ENCODE measurements at places on chromosomes 1 and 21. TPM values are rescaled to one million over a fixed set of nuclear protein-coding genes. Genes with fewer than 3 reads are reported as not detected.
A peak's percentile ranks its signal among the peaks of the same experiment; 100 is the strongest.

GRCh38 chr1:161216945-161217712 lies 2.0 kb downstream of the FCER1G start:
- DNase-seq = no peak

DNA sequence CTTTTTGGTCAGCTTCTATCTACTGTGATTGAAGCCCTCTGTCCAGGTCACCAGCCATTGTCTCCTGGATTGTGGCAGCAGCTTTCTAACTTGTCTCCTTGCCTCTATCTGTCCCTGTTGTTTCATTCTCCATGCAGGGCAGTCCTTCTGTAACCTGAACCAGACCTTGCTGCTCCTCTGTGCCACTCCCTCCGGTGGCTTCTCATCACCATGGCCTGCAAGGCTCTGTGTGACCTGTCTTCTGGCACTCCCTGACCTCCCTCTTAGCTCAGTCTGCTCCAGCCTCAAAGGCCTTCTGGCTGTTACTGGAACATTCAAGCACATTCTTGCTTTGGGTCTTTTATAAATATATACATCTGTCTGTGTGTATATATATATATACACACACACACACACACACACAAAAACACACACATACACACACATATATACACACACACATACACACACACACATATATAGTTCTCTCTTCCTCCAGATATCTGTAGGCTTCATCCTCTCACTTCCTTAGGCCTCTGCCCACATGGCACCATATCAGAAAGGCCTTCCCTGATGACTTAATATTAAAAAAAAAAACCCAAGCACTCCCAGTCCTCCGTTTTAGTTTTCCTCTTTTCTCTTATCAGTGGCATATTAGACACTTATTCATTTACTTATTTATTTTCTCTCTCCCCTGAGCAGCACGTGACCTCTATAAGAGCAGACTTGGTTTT lies 21.2 kb upstream of the JUN start:
- DNase-seq = no peak

- peak; percentile 29 for DNase-seq
Observed at GRCh38 chr1:15413563-15414444, 4.1 kb downstream of the EFHD2 start.

DNA sequence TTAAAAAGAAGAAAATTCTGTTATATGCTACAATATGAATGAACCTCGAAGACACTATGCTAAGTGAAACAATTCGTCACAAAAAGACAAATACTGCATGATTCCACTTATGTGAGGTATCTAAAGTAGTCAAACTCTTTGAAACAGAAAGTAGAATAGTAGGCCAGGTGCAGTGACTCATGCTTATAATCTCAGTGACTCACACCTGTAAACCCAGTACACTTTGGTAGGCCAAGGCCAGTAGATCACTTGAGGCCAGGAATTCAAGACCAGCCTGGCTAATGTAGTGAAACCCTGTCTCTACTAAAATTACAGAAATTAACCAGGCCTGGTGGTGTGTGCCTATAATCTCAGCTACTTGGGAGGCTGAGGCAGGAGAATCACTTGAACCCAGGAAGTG lies 25.7 kb downstream of the EPHA10 start:
- no peak for DNase-seq

GRCh38 chr1:28926629-28927265 lies 12.4 kb downstream of the EPB41 start:
- peak; percentile 27 for DNase-seq

GRCh38 chr21:25709684-25710265 lies 24.9 kb downstream of the ATP5PF start:
- DNase-seq = no peak

- no peak for DNase-seq
Observed at GRCh38 chr1:198858033-198858432, 219.2 kb downstream of the PTPRC start.

DNA sequence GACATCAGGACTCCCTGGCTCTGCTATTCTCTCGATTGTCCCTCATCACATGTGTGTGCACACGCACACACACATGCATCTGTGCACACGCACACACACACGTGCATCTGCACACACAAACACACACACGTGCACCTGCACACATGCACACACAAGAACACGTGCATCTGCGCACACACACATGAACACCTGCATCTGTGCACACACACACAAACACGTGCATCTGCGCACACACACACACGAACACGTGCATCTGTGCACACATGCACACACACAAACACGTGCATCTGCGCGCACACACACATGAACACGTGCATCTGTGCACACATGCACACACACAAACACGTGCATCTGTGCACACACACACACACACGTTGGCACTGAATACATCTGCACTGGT lies 14.7 kb downstream of the S100A7A start:
- no peak for DNase-seq

- no peak for DNase-seq
Observed at GRCh38 chr1:40708750-40709099, 17.2 kb downstream of the NFYC start.

DNA sequence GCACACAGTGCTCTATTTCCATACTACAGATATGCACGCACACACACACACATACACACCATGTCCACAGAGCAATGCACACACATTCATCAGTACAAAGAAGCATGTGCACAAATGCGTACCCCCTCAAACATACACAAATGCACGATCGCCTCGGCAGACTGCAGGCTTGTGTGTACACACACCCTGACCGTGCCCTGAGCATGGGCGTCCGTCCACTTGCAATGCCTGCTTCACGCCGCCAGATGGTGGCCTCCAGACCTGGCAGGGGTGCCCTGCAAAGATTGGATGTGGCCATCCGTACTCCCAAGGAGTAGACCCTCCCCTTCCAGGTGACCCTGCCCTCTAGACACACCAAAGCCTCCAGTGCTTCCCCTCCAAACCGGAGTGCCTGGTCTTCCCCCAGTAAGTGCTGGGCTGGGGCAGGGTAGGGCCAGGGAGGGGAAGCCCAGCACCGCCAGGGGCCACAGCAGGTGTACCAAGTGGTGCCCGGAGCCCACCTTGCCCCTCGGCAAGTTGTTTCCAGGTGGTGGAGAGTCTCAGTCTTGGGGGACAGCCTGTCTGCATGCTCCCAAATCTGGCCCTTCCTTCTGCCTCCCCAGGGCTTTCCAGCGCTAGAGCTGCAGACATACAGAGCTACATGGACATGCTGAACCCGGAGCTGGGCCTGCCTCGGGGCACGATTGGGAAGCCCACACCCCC lies 20.6 kb downstream of the ESPN start:
- peak; percentile 78 for DNase-seq

DNA sequence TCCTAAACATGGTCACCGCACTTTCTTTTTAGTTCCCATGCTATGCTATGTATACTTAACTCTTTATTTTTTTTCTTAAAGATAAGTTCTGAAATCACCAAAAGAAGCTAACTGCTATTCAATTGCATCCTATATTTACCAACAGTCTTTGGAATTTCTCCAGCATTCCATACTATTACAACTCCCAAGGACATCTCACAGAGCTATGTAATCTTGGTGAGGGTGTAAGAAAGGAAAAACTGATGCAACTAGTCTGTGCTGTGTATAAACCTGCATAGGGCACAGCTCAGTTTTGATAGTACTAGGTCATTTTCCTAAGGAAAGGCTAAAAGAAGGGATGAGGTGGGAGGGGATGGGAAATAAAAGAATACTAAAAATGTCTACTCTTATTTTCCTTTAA lies 78.0 kb downstream of the PTPN14 start:
- no peak for DNase-seq

- DNase-seq = peak; percentile 31
Observed at GRCh38 chr1:168179438-168180147, 831 bp downstream of the TIPRL start.

- no peak for DNase-seq
Observed at GRCh38 chr1:169305948-169306347, 61.6 kb downstream of the NME7 start.

DNA sequence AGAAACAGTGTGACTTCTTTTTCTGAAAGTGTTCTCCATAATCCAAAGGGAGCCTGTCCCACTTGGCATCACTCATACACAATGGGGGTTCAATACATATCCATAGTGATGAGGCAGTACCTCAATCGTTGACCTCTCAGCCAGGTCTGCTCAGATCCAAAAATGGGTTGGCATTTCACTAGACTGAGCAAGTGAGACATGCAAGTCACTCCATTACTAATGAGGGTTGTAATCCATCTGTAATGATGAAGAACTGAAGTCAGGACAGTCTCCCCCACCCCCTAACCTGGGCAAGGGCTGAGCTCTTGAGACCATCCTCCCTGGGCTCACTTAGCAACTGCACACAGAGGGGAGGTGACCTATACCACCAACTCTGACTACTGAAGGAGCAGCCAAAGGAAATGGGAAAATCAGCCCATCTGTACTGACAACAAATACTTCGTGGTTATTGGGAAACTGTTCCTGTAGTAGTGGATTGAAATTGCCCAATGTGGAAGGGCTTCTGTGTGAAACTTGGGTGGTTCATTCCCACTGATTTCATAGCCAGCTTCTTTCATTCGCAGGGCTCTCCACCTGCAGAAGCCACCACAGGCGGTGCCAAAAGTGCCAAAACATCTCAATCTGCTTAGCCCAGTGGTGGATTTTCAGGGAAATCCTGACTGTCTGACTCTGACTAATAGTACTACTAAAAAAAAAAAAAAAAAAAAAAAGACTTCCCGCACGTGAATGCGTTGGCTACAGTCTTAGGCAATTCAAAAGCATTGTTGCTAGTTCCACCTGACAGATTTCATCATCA lies 5.0 kb downstream of the NGF start:
- DNase-seq = no peak

DNA sequence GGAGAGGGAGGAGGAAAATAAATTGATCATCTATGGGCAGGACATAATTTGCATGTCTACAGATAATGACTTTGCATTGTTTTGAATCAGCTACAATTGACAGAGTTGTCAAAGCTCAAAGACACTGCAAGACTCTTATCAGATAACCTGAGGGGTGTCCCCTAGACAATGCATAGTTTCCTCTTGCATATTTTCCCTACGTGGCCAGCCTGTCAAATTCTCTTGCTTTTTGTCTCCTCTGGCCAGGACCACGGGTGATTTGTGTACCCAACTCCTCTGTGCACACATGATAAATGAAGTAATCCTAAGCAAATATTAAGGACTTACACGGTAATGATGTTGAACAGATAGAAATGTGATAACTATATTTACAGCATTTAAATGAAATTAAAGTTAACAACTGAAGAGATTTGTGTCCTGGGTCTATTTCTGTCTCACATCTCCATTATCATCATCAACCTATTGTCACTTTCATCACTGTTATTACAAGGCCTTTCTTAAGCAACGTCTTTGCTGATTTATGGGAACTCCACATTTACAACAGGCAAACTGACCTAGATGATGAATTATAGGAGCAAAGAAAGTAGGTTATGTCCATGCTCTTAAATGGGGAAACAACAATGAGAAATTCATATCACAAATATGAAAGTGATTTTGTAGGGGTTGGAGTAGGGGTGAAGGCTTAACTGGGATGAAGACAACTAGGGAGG lies 18.8 kb downstream of the BATF3 start:
- no peak for DNase-seq

DNA sequence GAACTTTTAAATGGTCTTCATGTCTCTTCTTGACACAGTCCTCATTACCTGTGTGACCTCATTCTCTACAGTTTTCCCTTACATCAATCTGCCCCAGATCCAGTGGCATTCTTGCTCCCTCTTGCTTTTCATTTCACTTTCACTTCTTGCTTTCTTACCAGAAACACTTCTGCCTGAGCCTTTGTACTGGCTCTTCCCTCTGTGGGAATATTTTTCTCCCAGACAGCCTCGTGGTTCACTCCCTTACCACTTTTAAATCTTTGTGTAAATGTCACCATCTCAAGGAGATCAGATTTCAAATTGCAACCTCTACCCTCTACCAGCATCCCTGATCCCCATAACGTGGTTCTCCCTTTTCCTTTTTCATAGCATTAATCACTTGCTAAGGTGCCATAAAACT lies 73.2 kb downstream of the DISC1 start:
- DNase-seq = no peak

DNA sequence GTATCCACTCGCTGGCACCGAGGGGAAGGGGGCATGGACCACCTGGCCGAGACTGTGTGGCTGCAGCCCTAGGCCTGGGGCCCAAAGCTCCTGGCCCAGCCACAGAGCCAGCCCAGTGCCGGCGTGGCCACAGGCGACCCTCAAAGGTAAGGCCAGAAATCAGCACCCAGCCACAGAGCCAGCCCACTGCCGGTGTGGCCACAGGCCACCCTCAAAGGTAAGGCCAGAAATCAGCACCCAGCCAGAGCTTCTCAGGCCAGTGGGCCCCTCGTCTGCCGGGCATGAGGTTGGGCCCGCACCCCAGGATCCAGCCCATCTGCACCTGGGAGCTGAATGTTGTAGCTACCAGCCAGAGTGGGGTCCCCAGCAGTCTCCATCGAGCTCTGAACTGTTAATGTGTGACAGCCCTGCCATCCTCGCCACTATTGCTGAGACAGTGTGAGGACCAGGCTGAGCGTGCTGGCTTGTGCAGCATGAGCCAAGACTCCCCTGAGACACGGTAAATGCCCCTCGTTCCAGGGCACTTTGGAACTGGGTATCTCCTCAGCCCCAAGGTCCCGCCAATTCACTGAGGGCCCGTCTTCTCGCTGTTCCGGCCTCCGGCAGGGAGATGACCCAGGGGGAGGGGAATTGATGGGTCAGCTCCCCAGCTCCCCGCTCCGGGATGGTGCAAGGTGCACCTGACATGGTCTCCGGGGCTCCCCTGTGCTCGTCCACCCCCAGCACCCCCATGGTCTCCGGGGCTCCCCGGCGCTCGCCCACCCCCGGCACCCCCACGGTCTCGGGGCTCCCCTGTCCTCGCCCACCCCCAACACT lies 4.7 kb upstream of the FTCD start:
- no peak for DNase-seq

- no peak for DNase-seq
Observed at GRCh38 chr1:245378745-245379144, 224.0 kb downstream of the KIF26B start.

GRCh38 chr1:54360165-54361005 lies 45.8 kb downstream of the SSBP3 start:
- no peak for DNase-seq

The C1QC gene
- total RNA-seq = not detected

The SLFNL1 gene
- total RNA-seq = 0.12 TPM

The HSPA6 gene
- 1.1 TPM for total RNA-seq

The S100A7A gene
- not detected for total RNA-seq
